ENCODE measurements at places on chromosomes 7 and 10.

DNA sequence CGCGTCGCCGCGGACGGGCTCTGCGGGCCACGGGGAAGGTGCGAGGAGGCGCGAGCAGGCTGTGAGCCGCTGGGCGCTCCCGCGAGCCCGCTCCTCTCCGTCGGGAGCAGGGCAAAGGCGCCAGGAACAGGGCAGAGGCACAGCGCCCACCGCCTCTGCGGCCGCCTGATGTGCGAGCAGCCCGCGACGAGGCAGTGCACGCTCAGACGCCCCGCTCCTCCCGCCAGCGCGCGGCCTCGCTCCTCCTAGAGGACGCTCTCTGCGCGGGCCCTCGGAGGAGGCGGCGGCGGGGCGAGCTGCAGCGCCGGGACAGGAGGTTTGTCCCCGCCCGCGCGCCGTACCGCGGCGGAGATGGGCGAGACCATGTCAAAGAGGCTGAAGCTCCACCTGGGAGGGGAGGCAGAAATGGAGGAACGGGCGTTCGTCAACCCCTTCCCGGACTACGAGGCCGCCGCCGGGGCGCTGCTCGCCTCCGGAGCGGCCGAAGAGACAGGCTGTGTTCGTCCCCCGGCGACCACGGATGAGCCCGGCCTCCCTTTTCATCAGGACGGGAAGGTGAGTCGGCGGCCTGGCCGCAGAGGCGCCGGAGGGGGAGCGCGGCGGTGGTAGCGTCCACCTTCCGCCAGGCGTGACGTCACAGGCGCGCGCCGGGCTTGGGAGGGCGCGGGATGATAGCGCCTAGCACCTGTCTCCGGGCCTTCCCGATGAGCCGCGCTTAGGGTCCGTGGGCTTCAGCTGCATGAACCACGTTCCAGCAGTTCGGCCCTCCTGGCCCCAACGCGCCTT lies 731 bp downstream of the LANCL2 start:
- peak; percentile 99 for DNase-seq

GRCh38 chr10:103481974-103482531 lies 3.0 kb upstream of the CALHM3 start:
- DNase-seq, result peak; percentile 92

DNA sequence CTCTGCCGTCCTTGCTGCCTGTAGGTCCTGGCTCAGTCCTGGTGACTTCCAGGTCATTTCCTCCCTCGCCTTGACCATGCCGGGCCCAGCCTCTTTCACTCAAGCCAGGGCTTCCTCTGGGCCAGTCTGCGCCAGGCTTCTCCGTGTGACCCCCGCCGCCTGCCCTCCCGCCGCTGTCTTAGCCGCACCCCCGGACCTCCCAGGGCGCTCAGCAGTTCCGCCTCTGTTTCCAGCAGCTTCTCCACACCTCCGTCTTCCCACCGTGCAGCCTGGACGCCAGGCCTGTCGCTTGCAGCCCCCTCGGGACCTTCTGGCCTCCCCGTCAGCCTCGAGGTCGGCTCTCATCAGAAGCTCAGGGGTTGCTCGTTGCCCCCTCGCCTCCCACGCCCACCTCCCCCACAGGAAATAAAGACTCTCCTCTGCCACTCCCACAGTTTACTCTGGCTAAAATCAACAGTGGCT lies 123.0 kb upstream of the FZD8 start:
- DNase-seq, result peak; percentile 24

- no peak for DNase-seq
These were observed 73.0 kb downstream of the PLXDC2 start for GRCh38 chr10:19889256-19889655.
